Umbilical cord (tissue), 2 donors: ENCODE measurements at places on chromosomes 13 and 19.

- DNase-seq, result peak; percentile 23
Observed at GRCh38 chr19:35868823-35869326, 501 bp downstream of the APLP1 start.

DNA sequence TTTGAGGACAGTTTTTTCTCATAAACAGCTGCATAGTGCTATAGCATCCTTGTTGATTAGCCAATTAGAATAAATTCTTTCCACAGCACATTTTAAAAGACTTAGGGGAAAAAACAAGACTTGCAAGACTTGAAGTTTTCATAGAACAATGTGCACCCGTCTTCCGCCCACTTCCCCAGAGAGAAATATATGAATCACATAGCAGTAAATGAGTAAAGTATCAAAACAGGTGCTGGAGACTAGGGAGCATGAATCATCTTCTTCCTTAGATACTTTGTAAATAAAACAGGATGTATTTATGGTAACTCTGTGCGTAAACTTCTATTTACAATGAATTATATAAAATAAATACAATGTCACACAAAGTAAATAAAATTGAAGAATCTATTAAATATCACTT lies 75.1 kb downstream of the COL4A2 start:
- DNase-seq, result no peak

DNA sequence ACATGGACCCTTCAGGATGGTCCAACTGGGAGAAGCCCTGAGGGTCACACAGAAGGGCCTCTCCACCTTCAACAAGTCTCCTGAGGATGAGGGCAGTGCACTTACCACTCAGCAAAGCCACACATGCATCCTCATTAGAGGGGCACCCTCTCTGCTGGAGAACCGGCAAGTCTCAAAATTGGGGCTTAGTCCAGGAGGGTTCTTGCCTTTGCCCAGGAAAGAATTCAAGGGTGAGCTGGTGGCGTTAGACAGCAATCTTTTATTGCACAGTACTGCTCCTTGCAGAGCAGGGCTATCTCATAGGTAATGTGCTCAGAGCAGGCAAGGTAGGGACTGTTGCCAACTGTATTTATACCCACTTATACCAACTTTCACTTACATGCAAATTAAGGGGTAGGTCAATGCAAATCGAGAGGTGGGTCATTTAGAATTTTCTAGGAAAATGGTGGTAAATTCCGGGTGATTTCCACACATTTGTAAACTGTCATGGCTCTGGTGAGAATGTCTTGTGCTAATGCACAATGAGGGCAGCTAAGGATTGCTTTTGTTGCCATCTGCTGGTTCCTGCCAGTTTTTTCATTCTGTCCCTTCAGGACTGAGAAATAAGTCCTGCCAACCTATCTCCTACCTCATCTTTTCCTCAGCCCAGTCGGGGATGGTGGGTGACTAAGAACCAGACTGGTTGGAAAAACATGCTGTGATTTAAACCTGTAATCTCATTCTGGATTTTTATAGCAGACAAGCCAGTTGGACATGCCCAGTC lies 27.8 kb upstream of the IGSF23 start:
- no peak for DNase-seq

DNA sequence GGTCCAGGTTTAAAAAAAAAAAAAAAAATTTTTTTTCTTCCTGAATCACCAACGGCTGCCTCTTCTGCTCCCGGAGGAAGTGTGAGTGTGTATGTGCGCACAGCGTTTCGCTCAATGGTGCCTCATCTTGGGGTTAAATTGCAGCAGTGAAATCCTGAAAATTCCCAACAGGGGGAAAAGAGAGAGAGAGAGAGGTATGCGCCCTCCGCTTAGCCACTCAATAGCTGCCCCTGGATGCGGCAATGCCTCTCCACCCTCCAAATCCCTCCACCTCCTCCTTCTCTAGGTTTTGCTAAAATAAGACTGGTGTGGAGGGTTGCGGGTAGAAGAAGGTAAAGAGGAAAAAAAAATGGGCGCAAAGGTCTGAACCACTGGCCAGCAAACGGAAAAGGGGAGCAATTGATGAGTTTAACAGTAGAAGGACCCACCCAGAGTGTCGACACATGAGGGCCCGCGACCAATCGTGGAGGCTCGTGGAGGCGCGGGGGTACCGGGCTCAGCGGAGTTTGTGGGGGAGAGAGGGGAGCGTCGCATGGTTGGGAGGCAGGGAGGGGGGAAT lies 853 bp upstream of the CACNA1A start:
- no peak for DNase-seq

DNA sequence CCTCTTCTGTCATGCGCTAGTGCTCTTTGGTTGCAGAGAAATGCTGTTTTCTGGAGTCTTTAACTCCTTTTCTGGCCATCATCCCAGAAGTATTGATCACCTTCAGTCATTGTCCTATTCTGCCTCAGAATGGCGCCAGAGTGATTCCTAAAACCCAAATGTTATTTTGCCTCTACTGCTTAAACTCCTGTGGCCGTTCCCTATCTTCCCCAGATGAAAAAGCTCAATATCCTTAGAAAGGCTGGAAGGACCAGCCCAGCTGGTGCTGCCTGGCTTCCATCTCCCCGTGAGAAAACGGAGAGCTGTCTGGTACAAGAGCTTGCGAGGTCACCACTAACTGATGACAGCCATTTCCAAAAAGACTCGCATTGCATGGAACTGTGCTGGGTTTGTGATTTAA lies 179.1 kb downstream of the RBM26 start:
- DNase-seq, result no peak

- DNase-seq, result peak; percentile 96
Observed at GRCh38 chr19:18415178-18415867, 3.9 kb upstream of the SSBP4 start.

- DNase-seq, result peak; percentile 49
Observed at GRCh38 chr13:57630661-57631595, 616 bp upstream of the PCDH17 start.

- no peak for DNase-seq
Observed at GRCh38 chr13:21898459-21898858, 227.6 kb downstream of the FGF9 start.

DNA sequence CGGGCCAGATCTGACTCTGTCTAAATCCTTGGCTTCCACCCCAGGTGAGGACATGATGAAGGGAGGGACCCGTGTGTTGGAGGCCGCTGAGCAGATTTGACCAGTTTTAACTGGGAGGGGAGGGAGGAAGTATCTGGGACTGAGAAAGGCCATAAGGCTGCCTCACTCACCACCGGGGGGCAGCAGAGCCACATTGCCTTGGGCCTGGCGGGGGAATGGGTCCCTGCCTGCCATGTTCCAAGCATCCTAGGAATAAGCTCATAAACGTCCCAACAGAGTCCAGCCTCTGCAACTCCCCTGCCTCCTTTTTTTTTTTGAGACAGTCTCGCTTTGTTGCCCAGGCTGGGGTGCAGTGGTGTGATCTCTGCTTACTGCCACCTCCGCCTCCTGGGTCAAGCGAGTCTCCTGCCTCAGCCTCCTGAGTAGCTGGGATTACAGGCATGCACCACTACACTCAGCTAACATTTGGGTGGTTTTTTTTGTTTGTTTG lies 15.5 kb downstream of the MAST3 start:
- peak; percentile 88 for DNase-seq

DNA sequence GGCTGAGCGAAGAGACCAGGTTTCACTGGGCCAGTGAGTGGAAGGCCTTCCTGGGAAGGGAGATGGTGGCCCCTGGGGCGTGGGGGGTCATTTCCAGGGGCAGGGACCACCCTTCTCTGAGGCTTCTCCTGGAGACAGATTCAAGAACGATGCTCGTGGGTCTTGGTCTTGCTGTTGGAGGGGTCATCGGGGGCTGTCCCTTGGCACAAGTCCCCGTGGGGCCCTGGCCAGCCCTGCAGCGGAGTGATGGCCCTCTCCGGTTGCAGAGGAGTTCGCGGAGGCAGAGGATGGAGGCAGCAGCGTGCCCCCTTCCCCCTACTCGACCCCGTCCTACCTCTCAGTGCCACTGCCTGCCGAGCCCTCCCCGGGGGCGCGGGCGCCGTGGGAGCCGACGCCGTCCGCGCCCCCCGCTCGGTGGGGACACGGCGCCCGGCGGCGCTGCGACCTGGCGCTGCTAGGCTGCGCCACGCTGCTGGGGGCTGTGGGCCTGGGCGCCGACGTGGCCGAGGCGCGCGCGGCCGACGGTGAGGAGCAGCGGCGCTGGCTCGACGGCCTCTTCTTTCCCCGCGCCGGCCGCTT lies 4.8 kb downstream of the TTC9B start:
- DNase-seq, result no peak

DNA sequence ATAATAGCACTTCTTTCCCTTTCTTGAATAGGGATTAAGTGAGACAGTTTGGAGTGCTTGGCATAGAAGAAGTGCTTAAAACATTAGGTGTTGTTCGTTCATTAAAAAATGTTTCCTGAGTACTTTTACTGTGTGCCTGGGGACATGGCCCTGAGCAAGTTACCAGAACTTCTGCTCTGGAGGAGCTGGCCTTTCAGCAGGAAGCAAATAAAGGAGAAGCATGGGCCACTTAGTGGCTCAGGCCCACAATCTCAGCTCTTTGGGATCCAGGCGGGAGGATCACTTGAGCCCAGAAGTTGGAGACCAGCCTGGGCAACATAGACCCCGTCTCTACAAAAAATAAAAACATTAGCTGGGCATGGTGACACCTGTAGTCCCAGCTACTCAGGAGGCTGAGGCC lies 5.7 kb downstream of the DNM2 start:
- DNase-seq, result no peak

GRCh38 chr19:34766386-34766785 lies 6.6 kb downstream of the ZNF599 start:
- DNase-seq, result no peak

- DNase-seq, result peak; percentile 25
Observed at GRCh38 chr19:41479757-41480191, 36.8 kb downstream of the ERICH4 start.

GRCh38 chr19:48330012-48330681 lies 4.8 kb downstream of the EMP3 start:
- peak; percentile 76 for DNase-seq

- DNase-seq, result no peak
Observed at GRCh38 chr13:32299893-32300292, 15.3 kb downstream of the ZAR1L start.

DNA sequence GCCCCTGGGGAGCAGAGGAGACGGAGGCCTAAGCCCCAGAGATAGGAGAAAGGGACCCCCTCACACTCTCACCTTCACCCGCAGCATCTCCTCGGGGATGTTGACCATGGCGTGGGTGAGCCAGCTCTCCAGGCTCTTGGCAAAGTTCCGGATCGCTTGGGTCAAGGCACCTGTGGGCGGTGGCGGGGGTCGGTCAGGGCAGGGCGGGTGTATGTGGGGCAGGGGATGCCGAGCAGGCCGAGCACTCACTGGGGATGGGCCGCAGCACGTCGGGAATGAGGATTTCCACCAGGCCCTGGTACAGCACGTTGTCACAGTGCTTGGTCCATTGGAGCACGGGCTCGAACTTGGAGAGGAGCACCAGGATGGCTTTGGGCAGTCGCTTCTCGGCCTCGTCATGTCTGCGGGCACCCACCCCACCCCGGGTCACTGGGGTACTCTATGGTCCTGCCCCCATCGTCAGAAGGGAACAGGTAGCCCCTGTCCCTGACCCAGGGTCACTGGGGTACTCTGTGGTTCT lies 13.1 kb downstream of the DCAF15 start:
- DNase-seq, result no peak

DNA sequence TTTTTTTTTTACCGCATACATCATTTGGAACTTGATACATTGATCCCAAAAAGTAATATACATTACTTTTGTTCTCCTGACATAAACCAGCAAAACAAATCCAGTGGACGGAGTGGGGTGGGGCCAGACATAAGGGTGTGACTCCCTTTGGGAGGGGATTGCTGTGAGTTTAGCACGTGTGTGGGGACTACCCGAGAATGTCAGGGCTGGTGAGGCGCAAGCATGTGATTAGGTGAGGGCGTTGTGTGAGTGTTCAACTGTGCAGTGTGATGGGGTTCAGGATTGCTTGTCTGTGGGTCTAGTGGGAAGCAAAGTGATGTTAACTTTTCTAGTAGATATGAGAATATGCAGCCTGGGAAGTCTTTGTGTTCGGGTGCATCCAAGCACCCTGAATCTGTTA lies 468.0 kb downstream of the TSHZ3 start:
- DNase-seq, result no peak

GRCh38 chr19:53865918-53866864 lies 1.5 kb upstream of the MYADM start:
- peak; percentile 89 for DNase-seq

- peak; percentile 66 for DNase-seq
Observed at GRCh38 chr19:3698974-3699740, 1.1 kb downstream of the PIP5K1C start.

DNA sequence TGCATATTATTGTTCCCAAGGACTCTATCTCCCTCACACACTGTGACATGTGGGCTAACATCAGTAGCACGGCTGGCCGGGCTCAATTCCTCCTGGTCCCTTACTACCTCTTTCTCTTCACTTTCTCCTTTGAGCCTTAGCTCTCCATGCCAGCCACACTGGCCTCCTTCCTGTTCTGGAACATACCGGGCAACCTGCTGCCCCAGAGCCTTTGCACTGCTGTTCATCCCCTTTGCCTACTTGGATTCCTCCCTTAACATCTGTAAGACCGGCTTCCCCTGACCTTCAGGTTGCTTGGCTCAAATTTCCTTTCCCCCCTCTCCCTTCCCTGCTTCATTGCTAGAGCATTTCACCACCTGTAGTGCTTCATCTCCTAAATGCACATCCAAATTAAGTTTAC lies 17.1 kb downstream of the IRS2 start:
- no peak for DNase-seq

DNA sequence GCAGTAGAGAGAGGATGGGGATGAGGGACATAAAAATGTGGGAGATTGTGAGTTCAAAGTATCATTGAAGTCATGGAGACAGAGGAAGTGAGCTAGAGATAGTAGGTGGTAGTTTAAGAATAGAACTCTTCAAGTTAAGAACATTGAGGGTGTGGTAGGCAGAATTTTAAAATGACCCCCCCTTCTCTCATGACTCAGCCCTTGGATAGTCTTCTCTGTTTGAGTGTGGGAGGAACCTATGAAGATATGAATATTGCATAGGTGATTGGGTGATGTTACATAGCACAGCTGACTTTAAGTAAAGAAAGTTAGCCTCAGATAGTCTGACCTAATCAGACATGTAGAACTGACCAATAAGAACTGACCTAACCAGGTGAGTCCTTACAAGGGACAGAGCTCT lies 418.6 kb downstream of the FOXO1 start:
- no peak for DNase-seq

DNA sequence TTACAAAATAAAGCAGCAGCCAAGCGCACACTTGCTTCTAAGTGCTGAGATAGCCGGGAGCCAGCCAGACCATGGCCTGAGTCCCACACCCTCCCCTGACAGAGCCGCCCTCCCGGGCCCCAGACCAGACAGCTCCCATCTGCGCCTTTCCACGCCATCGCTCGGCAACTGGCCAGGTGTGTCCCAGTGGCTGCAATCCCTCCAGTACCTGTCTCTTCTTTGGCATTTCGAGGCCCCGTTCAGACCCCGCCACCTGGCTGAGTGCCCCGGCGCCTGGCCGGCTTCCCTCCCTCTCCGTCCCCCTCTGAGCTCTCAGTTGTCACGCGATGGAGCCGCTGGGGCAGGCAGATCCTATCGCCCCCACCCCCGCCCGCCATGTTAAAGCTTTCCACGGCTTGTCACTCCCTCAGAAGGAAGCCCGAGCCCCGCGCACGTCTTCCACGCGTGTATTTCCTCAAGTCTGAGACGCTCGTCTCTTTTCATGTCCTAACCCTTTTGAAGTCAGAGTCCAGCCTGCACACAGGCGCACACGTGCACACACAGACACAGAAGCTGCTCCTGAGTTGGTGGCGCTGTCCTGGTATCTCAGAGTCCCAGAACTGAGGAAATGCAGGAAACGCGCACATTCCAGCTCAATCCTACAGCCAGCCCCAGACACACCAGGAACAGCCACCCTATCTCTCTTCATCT lies 7.9 kb downstream of the MLLT1 start:
- DNase-seq, result peak; percentile 90

- DNase-seq, result peak; percentile 46
Observed at GRCh38 chr19:47228168-47228936, 2.6 kb downstream of the BBC3 start.

GRCh38 chr13:66543780-66544179 lies 686.4 kb downstream of the PCDH9 start:
- no peak for DNase-seq
